NCI-H187 (cell line): ENCODE measurements at places on chromosomes 1 and 21.

- no peak for DNase-seq
Measured at GRCh38 chr1:20321573-20321972, 30.9 kb downstream of the VWA5B1 start.

- DNase-seq, result no peak
Measured at GRCh38 chr1:236808564-236809130, 13.6 kb downstream of the MTR start.

GRCh38 chr1:173245892-173246291, 38.8 kb upstream of the TNFSF4 start:
- no peak for DNase-seq

GRCh38 chr1:70042090-70042731, 163.2 kb downstream of the LRRC40 start:
- no peak for DNase-seq

GRCh38 chr1:171468120-171468750, 17.1 kb upstream of the PRRC2C start:
- no peak for DNase-seq

DNA sequence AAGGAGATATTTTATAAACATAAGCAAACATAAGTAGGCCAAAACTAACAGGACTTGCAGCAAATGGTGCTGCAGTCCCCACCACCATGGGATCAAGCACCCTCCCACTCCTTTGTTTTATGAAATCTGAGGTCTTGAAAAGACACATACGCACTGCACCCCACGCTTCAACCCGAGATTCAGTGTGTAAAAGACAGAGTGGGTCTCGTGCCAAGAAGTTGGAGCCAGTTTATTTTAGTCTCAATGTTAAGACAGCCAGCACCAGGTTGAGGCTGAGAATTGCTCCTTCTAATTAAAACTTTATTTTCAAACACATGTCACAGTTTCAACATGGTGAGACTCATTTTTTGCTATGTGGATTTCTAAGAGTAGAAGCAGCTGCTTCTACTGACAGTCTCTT, 139.1 kb upstream of the TIAM1 start:
- no peak for DNase-seq

DNA sequence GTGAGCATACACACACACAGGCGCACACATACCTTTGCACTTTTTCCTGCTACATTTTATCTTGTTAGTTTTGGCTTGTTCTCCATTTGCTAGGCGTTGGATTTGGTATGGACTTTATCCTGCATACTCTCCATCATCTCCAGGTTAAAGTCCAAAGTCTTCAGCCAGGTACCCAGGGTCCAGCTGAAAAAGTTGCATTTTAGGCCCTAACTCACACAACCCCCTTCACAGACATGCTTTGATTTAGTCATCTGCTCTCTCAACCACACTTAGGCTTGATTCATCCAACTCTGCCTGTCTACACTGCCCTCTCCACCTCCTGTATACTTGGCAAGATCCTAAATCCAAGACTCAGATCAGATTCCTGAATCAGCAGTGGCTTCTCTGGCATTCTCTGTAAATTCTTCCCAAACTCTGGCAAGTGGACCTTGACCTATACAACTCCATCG, 10.7 kb upstream of the LAMB3 start:
- DNase-seq, result no peak

- DNase-seq, result no peak
Measured at GRCh38 chr1:55500601-55501000, 285.4 kb upstream of the USP24 start.

- DNase-seq, result no peak
Measured at GRCh38 chr1:54559771-54560231, 11.8 kb downstream of the ACOT11 start.
